ENCODE measurements at places on chromosomes 13 and 19. TPM values are rescaled to one million over a fixed set of nuclear protein-coding genes. Genes with fewer than 3 reads are reported as not detected.

The PSPN gene
- 2.5 TPM for total RNA-seq

The SIRT6 gene
- 20.1 TPM for total RNA-seq

The ADAT3 gene
- total RNA-seq, result 3.4 TPM

The ARHGAP45 gene
- 136 TPM for total RNA-seq

The OR7D4 gene
- not detected for total RNA-seq

The PEX11G gene
- 0.86 TPM for total RNA-seq
